ENCODE measurements at places on chromosomes 3 and 15.

GRCh38 chr3:127822682-127823425, 539 bp upstream of the MGLL start:
- peak; percentile 68 for DNase-seq

GRCh38 chr3:52494886-52495495, at the start of gene STAB1:
Gene STAB1, plus strand, starts transcription at chr3:52495338. Its CDS starts 76 bp downstream, at chr3:52495414.
- no peak for DNase-seq

- DNase-seq: peak; percentile 98
Measured at GRCh38 chr3:194879991-194880939, 194.6 kb downstream of the FAM43A start.

DNA sequence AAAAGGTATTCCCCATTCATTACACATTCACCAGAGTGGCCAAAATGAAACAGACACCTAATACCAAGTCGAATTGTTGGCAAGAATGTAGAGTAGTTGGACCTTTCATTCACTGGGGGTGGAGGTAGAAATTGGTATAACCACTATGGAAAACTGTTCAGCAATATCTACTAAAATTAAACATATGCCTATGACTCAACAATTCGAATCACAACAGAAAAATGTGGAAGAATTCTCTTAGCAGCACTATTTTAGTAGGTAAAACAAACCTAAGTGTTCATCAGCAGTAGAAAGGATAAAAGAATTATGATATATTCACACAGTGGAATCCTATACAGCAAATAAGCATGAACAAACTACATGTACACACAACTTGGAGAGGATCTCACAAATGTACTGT, 30.6 kb downstream of the POLG start:
- no peak for DNase-seq

GRCh38 chr3:188518416-188518815, 364.5 kb downstream of the LPP start:
- no peak for DNase-seq

DNA sequence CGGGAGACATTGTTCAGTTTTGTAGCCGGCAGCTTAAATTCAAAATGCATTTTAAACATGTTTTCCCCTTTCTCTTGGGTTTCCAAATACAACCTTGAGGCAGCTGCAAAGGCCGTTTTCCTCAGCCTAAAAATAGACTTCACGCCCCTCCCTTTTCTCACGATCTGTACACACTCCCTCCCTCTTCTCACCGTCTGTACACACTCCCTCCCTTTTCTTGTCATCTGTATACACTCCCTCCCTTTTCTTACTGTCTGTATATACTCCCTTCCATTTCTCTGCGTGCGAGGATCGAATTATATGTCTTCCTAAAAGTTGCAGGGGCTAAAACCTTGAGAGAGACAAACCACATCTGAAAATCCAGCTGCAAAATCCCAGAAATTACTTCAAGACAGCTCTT, 8.9 kb downstream of the MUC4 start:
- no peak for DNase-seq

GRCh38 chr15:89121414-89121813, 33.2 kb downstream of the ABHD2 start:
- DNase-seq: peak; percentile 33

DNA sequence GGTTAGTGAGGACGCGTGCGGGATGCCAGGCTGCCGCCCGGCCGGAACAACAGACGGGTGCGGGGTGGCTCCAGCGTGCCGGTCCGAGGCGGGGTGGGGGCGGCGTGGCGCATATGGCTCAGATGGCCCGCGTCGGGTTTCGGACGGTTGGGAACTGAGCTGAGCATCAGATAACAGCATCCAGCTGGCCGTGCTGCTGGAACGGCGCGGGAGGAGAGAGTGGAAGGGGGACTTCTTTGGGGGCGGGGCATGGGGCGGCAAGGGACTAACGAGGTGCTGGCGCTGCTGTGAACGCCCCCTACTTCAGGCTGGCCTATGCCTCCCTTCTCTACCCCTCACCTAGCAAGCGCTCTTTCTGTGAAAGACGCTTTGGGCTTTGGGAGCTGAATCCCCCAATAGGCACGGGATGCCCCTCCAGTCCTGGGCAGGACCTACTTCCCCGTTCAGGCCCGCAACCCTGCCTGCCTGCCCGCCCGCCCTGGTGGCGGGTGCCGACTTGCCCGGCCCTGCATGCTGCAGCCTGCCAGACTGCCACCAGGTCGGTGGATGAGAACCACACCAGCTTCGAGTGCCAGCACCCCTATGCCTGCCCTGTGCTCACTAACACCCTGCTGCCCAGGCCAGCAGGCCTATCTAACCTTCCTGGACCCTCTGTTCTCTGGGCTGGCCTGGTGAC, 542 bp downstream of the INKA1 start:
- peak; percentile 74 for DNase-seq

- DNase-seq: no peak
Measured at GRCh38 chr3:194604837-194605236, 28.4 kb downstream of the TMEM44 start.

- DNase-seq: no peak
Measured at GRCh38 chr3:39474126-39474515, 6.6 kb downstream of the MOBP start.

DNA sequence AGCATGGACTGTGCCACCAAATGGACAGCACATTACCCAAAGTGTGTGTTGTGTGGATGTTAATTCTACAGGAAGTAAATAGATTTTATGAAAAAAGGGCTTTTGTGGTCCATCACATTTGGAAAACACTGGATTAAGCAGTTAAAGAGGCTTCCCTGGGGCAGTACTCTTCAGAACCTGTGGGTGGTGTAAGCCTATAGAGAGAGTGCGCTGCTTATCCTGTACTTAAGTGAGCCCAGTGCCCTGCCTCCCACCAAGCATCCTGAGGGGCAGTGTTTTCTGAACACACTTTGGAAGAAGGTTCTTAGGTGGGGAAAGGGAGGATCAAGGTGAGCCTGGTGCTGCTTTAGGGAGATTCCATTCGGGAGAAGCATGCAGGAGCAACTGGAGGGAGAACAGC, 10.9 kb downstream of the TTLL3 start:
- DNase-seq: peak; percentile 62

DNA sequence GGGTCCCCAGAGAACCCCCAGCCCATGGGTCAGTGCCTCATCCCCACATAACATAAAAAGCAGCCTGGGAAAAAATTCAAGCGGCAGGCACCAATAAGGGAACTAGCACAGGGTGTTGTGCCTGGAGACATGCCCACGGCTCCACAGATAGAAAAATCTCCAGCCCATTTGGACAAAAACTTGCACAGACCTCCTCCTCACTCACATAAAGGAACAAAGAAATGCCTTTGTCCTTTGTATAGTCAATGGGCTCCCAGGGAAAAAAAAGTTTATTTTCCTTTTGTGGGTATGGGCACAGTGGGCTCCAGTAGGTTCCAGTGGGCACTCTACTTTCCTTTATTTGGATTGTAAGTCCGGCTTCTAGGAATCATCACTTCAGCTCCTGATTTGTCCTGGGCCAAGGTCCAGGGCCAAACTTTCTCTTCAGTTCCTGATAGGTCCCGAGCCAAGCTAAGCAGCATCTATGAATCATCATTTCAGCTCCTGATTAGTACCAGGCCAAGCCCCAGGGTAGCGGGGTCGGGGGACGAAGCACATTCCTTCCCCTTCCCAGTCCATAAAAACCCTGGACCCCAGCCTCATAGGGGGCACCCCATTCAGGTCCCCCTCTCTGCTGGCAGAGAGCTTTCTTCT, 1.6 kb upstream of the DNAH12 start:
- no peak for DNase-seq

- no peak for DNase-seq
Measured at GRCh38 chr3:103393395-103394186, 958.8 kb downstream of the ZPLD1 start.

DNA sequence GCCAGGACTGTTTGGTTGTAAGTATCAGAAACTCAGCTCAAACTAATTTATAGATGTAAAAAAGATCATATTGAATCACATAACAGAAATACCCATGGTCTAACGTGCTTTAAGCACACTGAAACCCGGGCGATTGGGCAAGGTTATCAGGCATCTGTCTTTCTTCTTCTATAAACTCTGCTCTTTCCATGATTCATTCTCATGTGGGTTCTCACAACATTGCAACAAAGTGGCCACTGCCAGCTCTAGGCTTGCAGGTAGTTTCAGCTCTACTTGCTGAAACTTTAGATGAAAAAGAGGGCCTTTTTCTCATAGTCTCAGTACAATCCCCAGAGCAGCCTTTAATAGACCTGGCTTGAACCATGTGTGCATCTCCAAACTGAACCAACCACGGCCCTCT, 456.1 kb downstream of the MFSD1 start:
- no peak for DNase-seq

DNA sequence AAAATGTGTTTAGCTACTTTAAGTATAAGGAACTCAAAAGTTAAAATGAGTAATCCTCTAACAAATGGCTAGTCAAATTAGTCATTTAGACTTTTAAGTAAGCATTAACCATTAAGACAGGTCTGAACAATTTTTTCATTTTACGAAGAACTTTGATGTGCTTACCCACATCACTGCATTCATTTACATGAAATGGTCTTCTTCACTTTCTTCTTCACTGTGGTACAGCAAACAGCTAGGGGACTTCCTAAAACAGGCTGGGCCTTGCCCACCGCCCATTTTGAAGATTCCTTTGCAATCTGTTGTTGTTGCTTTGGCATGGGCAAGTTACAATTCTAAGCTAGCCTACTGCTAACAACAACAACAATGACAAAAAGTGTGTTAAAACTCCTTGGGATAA, 67.4 kb downstream of the CBLB start:
- DNase-seq: no peak

DNA sequence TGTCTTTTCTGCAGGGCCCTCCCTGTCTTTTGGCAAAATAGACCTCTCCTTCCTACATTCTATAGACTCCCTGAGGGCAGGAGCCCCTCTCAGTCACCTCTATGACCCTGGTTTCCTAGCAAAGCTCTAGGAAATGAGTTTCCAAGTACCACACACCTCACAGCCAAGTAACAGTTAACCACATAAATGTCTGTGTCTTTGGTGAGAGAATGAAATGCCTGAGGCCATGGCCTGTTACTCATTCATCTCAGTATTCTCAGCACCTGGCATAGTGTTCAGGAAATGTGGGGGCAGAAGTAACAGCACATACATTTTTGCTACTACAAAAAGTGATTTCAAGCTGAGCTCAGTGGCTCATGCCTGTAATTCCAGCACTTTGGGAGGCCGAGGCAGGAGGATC, 21.0 kb downstream of the RFT1 start:
- DNase-seq: no peak

DNA sequence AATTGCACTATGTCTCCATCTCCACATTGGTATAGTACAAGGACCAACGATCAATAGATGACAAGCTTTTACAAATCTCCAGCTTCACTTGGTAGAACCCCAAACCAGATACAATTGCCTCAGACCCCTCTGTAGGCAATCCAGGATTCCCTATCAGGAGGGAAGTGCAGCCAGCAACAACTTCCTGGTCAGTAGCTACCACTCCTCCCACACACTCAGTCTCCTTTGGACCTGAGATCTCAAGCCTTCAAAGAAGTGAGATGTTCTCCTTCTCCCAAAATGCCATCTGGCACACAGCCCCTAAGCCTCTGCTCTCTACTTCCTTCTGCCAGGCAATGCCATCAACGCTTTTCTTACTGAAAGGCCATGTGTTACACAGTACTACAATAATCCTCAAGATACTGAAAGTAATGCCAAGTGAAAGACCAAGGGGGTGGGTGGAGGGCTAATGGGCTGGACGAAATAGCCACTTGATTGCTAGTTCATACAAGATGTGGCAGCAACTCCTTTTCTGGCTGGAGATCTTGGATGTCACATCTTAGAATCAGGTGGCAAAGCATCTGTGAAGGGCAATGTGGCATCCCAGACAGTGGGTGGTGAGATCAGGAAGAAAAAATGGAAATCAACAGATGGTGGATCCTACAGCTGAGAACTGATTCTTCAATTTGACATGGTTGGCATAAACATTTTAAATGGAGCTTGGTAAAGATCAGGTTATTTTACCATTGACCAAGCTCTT, 75.3 kb upstream of the ACP3 start:
- DNase-seq: no peak

GRCh38 chr15:67101911-67102598, 36.7 kb downstream of the SMAD3 start:
- DNase-seq: no peak

DNA sequence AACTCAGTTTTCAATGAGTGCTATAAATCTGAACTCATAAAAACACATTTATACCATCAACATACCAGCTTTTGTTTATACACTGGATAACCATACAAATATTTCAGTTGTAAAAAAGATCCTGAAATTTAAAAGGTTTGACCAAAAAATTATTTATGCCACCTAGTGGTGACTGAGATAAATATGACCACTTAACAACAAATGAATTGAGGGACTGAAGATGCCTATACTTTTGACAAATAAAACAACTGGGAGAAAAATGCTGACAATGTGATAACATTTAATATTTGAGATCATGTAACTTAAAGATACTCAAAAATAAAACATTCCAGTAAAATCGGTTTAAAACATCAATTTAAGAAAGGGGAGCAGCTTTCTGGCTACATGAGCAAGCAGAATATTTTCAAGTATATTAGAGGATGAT, 30.4 kb downstream of the ATG3 start:
- DNase-seq: no peak

GRCh38 chr3:139326707-139327106, 17.1 kb upstream of the MRPS22 start:
- peak; percentile 40 for DNase-seq

DNA sequence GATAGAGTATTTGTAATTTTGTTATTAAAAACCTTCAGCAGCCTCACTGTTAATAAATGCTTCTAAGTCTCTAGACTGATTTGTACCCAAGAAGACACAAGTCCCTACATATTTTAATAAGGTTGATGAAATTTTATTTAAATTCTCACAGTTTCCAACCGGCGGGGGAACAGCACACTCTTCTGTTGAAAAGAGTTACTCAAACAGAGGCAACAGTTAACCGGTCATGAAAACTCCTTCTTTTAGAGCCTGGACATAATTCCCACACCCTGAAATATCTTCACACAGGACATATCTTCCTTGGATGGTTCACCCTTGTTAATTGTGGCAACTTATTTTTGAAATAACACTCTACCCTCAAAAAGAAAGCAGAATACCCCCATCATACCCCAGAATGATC, 278.8 kb downstream of the FOXP1 start:
- peak; percentile 59 for DNase-seq

DNA sequence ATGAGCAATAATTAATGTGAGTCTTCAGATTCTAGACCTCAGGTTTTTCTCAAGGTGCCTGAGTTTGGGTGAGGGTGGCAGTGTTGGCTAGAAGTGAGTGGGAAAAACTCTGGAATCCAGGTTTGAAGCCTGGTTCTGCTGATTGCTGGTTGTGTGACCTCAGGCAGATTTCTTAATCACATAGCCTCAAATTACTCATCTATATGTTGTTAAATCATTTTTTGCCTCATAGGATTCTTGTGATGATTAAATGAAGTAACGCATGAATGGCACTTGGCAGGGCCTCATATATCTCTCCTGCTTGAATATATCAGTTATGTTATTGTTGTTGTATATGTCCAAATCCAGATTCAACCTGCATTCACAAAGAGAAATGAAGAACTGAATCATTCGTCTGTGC, 60.5 kb downstream of the NR2F2 start:
- no peak for DNase-seq

- DNase-seq: no peak
Measured at GRCh38 chr15:73530649-73531048, 87.7 kb downstream of the REC114 start.

Measured in NCI-H524 (cell line).